ENCODE measurements at places on chromosomes 11 and 22. TPM values are rescaled to one million over a fixed set of nuclear protein-coding genes. Genes with fewer than 3 reads are reported as not detected.

MS4A4E gene
- not detected for total RNA-seq

SLC37A2 gene
- total RNA-seq, result 4.1 TPM

TMEM179B gene
- total RNA-seq, result 22.4 TPM

NCR3LG1 gene
- 0.51 TPM for total RNA-seq

RIC3 gene
- 9.0 TPM for total RNA-seq

HBG2 gene
- 1,050 TPM for total RNA-seq

ADSL gene
- total RNA-seq, result 115 TPM

RASSF10 gene
- total RNA-seq, result not detected

PARVG gene
- 9.7 TPM for total RNA-seq

IGLL1 gene
- not detected for total RNA-seq

MFNG gene
- total RNA-seq, result 22.1 TPM

ACTN3 gene
- 0.46 TPM for total RNA-seq

ASCL2 gene
- total RNA-seq, result 1.6 TPM

IRAG1 gene
- 54.5 TPM for total RNA-seq

CD3D gene
- total RNA-seq, result not detected

RPS6KB2 gene
- total RNA-seq, result 25.6 TPM

DCUN1D5 gene
- total RNA-seq, result 1.8 TPM

MTNR1B gene
- total RNA-seq, result not detected

MAPK8IP1 gene
- 29.9 TPM for total RNA-seq

TMPRSS13 gene
- 0.90 TPM for total RNA-seq

C1QTNF6 gene
- 16.0 TPM for total RNA-seq

BBOX1 gene
- not detected for total RNA-seq

SPTY2D1 gene
- total RNA-seq, result 30.0 TPM

VWCE gene
- total RNA-seq, result 1.5 TPM

CRYBA4 gene
- not detected for total RNA-seq

CSRP3 gene
- total RNA-seq, result not detected

OR52I1 gene
- not detected for total RNA-seq

TSPAN32 gene
- total RNA-seq, result not detected

CD81 gene
- 452 TPM for total RNA-seq

MISFA gene
- not detected for total RNA-seq

RIC8A gene
- 97.0 TPM for total RNA-seq

MIOX gene
- total RNA-seq, result not detected

ZNF215 gene
- 2.8 TPM for total RNA-seq

OR51A2 gene
- not detected for total RNA-seq

OR2D2 gene
- not detected for total RNA-seq

HIKESHI gene
- total RNA-seq, result 75.9 TPM

GAL3ST1 gene
- total RNA-seq, result 6.6 TPM

RFPL3 gene
- total RNA-seq, result not detected

HIPK3 gene
- 348 TPM for total RNA-seq

LINC01488 gene
- total RNA-seq, result not detected

SCT gene
- not detected for total RNA-seq
